ENCODE measurements at places on chromosomes 7 and 10.

DNA sequence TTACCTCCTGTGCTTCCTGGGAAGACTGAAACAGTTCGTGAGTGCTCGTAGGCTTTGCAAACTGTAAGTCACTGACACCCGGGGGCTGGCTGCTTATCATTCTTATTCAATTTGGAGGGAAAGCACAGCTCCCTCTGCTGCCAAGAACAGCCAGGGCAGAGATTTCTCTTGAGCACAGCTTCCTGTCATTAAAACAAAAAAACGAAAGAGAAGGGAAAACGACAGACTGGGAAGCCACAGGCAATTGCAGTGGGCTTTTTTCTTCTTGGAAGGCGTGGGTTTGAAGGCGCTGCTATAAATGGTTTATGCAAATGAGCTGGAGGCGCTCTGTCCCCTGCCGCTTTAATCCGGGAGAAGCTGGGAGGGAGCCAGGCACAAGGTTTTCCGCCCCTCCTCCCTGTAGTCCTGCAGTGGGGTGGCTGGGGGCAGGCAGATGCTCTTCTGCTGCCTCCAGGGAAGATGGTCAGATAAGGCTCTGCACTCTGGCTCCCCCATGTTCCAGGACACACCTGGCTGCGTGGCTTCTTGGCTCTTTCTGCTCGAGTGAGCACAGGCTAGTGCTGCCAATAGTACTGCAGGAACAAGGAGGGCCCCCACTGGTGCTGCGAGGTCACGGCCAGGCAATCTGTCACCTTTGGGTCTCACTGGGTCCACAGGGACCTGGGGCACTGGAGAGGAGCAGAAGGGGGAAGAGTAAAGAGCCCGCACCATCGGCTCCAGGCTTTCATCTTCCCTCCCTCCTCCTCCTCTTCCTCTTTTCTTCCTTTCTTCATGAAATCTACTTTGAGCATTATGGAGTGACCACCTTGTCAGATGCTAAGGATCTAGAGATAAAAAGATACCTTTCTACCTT is 49.5 kb downstream of the NEURL1 start:
- peak; percentile 51 for DNase-seq

- DNase-seq = no peak
These were observed 6.8 kb downstream of the PLAU start for GRCh38 chr10:73917566-73918305.

DNA sequence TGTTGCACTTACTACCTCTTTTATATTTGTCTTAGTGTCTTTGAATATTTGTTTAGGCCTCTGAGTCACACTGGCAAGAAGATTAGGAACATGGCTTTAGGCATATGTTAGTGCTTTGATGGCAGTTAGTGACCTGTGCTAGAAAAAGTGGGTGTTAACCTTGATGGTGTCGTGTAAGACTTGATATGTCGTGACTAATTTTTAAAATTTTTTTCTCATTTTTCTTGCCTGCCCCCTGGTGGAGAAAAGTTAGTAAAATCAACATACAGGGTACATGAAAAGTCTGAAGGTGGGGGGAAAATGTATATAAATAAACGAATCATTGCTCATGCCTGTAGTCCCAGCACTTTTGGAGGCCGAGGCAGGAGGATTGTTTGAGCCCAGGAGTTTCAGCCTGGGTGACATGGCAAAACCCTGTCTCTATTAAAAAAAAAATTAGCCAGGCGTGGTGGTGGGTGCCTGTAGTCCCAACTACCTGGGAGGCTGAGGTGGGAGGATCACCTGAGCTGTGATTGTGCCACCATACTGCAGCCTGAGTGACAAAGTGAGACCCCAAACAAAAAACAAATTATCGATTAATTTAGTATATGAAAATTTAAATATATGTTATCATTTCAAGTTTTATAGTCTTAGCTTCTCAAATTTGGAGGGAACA is 44.6 kb downstream of the TAX1BP1 start:
- DNase-seq = no peak

GRCh38 chr7:16660702-16661464 is 14.9 kb downstream of the BZW2 start:
- DNase-seq = no peak

DNA sequence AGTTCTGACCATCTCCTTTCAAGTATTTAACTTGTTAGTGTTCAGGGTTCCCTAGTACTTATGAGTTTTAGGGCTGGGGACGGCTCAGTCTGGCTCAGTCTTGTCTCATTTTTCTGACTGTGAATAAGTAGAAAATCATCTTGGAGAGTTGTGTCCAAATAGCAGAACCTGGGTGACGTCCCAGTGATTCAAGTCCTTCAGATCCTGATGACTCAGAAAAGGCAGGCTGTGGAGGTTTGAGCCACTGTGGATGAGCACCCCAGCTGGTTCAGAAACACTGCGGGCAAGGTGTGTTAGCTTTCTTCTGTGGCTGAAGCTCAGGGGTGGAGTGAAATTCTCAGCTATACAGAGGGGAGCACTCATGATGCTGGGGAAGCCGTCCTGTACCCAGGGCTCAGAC is 154.4 kb upstream of the NPY start:
- no peak for DNase-seq

DNA sequence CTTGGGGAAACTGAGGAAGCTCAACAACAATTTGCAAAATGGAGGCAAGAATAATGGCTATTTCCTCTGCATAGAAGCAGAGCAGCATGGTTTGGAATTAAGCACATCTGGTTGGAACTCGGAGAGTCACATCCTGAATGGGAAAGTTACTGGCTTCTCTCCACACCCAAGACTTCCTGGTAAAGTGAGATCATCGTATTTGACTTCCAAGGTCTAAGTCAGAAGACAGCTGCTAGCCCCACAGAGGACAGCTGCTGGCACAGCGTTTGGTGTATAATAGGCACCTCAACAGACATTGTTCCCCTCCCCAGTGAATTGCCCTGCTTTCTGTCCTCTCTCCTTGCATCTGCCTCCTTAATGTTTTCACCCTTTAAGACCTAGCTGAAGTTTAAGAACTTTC is 37.0 kb upstream of the NRF1 start:
- DNase-seq = no peak

- no peak for DNase-seq
These were observed 146.6 kb downstream of the SH3PXD2A start for GRCh38 chr10:103708627-103709288.

- no peak for DNase-seq
These were observed 244.3 kb downstream of the PHF14 start for GRCh38 chr7:11217848-11218565.

- no peak for DNase-seq
These were observed 28.9 kb downstream of the ELFN1 start for GRCh38 chr7:1698951-1699350.

DNA sequence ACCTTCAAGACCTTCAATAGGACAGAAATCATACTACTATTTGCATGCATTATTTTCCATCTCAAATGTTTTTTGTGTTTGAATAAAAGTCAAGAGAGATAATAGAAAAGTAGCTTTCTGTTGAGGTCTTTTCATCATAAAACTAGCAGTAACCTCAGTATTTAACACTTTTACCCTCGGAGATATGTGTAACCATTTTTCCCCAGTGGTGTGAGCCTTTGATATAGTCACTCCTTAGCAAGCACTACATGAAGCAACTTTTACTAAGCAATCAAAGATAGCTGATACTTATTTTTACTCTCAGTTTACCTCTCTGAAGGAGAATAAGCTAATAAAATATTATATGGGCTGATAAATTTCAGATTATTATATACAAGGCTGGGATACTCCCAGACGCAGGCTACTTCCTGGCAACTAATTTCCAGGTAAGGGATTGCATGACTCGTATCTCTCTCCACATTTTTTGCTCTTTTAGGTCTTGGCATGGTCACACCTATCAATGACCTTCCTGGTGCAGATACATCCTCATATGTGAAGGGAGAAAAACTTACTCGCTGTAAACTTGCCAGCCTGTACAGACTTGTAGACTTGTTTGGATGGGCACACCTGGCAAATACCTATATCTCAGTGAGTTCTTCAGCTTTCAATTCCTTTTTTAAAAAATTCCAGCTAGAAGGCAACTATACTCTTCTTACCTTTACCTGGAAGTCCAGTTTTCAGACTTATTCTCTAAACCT is 91.5 kb upstream of the MXI1 start:
- no peak for DNase-seq

GRCh38 chr10:121080281-121080891 is 229.2 kb downstream of the WDR11 start:
- no peak for DNase-seq

- DNase-seq = no peak
These were observed 712.1 kb upstream of the NRP1 start for GRCh38 chr10:34046506-34047034.

- DNase-seq = no peak
These were observed 4.9 kb upstream of the CLDN3 start for GRCh38 chr7:73774923-73775322.

DNA sequence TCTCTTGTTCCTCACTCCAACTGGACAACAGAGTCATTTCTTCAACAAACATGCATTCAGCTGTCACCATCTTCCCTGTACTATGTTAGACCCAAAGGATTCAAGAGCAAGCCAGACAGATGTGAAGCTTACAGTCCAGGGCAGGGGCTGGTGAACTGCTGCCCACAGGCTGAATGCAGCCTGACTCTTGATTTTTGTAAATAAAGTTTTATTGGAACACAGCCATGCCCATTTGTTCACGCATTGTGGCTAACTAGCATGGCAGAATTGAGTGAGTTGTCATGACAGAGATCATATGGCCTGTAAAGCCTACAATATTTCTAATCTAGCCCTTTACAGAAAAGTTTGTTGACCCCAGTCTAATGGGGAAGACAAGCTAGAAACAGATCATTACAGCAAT is 208.7 kb downstream of the EMX2 start:
- DNase-seq = no peak

DNA sequence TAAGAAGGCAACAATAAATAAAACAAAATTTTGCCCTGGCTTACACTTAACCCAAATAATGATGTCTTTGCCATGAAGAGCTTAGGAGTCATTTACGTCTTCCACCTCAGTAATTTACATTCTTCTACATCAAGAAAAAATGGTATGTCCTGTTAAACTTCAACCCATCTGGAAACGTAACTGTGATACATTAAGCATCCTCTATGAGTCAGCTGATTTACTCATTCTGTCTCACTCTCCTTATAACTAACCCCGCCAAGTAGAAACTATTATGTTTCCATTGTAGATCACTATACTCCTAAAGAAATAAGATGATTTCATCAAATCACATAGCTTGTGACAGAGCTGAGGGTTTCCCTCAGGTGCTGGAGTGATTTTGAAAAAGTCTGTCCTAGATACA is 330.7 kb downstream of the CDC14C start:
- no peak for DNase-seq

- no peak for DNase-seq
These were observed 238.0 kb downstream of the EBF3 start for GRCh38 chr10:129725890-129726631.

DNA sequence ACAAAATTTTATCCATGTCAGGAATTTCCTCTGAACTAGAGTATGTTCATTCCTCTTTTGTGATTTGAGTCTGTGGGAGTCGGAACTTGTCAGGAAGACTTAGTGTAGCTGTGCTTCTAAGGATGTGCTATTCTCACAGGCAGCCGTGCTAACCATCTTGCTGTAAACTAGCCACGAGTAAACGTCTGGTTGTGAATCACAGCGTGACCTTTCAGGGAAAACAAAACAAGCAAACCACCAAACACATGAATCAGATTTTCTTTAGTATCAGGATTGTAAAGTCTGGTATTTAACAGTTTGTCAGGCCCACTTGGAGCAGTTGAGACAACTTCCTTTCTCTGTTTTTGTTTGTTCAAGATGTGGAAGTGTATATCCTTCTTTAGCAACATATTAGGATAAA is 32.0 kb downstream of the AUTS2 start:
- no peak for DNase-seq

DNA sequence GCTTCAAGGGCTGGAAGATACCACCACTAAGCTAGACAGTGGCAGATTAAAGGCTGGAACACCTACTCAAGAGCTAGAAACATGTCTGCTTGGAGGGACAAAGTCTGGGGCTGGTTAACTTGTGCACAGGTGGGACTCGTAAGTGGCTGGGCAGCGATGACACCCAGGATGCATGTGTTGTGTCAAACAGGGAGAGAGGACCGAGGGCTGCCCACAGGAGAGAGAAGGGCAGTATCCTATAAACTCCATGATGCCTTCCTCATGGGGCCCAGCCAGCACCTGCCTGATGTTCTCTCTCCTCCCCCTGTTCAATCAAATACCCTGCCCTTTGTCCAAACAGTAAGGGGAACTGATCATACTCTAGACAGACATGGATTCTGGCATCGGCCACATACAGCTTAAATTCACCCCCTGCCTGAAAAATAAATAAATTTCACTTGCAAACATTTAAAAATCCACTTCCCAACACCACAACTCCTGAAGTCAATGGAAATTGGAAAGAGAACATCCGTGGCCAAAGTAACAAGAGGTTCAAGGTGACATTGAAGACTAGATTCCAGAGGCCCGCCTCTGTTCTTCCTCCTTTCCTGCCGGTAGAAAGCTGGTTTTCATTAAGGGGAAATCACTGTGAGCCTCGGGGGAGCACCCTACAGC is 50.6 kb downstream of the CHST15 start:
- no peak for DNase-seq

GRCh38 chr10:25083546-25084111 is 67.2 kb downstream of the THNSL1 start:
- DNase-seq = no peak
